ENCODE measurements at places on chromosomes 12 and 14.

GRCh38 chr12:21825886-21826617 lies 51.5 kb upstream of the KCNJ8 start:
- DNase-seq: no peak

DNA sequence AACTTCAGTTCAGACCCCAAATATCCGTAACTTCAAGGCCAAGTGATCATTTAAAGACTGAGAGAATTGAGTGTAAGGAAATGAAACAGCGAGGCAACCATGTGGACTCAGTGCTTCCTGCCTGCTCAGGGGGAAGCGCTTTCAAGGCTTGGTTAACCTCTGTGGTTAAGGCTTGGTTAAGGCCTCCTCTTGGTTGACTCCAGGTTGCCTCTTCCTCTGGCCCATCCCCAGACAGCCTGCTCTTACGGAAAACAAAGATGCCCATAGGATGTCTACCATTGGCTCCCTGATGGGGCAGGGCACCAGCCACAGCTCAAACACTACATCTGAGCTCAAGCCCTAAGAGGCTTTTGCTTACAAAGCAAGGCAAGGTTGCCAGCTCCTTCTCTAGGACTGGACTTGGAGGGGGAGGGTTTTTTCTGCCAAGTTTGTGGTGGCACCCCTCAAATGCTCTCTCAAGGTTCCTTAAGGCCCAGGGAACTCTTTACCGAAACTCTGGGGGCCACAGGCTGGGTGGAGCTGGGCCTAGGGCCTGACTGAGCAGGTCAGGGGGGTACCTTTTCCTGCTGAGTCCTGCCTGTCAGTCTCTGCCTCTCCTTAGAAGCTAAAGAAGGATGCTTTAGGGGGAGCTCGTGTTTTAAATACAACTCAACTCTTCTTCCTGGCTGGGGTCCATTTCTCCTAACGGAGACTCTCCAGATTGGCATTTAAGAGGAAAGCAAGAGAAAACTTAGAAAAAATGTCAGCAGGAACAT lies 13.7 kb downstream of the COL2A1 start:
- DNase-seq: peak; percentile 57

DNA sequence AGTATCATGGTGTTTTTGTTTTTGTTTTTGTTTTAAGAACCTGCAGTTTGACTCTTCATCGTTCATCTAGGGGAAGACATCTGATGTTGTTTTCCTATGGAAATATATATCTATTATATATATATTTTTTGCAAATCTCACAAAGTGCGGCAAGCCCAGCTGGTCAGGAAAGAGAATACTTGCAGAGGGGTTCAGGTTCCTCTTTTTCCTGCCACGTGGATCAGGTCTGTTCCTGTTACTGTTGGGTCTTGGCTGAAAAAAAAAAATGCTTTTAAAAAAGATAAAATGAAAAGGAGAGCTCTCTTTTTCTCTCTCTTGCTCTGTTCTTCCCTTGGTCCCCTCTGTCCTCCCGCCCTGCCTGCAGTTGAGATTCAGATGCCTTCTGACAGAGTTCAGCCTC lies 179.4 kb upstream of the BCL2L14 start:
- no peak for DNase-seq

GRCh38 chr14:65502676-65503124 lies 90.2 kb downstream of the FUT8 start:
- no peak for DNase-seq

- DNase-seq: no peak
Measured at GRCh38 chr12:30754383-30754749, 385 bp downstream of the CAPRIN2 start.

DNA sequence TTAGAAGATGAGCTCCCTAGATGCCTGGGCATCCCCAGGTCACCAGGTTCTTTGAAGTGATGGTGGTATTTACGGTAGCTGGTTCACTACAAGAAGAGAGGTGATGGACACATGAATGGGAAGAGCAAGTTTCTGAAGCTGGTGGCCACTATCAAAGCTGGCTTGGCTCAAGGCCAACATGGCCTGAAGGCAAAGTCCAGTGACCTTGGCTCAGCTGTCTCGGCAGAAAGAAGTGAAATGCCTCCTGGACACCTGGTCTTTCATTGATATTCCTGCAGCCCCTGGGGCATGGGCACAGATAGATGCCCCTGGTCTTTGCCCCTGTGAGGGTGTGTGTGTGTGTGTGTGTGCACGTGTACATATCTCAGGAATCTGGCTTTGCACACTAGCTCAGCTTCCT lies 441.8 kb upstream of the TMPO start:
- DNase-seq: no peak

DNA sequence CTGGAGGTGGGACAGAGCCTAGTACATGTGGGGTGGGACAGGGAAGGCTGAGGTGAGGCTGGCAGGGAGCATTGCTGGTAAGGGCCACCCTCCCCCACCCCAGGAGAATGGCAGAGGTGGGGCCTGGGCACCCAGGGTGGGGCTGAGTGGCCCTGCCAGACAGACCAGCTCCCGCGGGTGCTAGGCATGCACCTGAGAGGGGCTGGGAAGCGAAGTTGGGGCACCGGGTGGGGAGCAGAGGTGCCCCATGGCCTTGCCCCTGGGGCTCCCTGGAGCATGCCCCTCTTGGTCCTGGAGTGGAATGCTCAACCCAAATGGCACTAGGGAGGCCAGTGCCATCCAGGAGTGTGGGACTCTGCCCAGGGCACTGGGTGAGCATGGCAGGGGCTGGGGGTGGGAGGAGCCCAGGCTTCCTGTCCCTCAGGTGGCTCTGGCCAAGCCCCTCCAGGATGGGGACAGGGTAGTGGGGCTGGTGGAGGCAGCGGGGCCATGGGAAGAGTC lies 1.3 kb downstream of the TNFAIP2 start:
- no peak for DNase-seq

- no peak for DNase-seq
Measured at GRCh38 chr14:101783260-101784016, 21.9 kb downstream of the PPP2R5C start.

- no peak for DNase-seq
Measured at GRCh38 chr14:94460631-94461416, 8.2 kb upstream of the SERPINA11 start.

GRCh38 chr14:101588286-101588975 lies 27.1 kb downstream of the DIO3 start:
- no peak for DNase-seq

- no peak for DNase-seq
Measured at GRCh38 chr12:68162374-68162773, 2.8 kb upstream of the IFNG start.

GRCh38 chr12:55008944-55009585 lies 10.7 kb upstream of the NEUROD4 start:
- no peak for DNase-seq

DNA sequence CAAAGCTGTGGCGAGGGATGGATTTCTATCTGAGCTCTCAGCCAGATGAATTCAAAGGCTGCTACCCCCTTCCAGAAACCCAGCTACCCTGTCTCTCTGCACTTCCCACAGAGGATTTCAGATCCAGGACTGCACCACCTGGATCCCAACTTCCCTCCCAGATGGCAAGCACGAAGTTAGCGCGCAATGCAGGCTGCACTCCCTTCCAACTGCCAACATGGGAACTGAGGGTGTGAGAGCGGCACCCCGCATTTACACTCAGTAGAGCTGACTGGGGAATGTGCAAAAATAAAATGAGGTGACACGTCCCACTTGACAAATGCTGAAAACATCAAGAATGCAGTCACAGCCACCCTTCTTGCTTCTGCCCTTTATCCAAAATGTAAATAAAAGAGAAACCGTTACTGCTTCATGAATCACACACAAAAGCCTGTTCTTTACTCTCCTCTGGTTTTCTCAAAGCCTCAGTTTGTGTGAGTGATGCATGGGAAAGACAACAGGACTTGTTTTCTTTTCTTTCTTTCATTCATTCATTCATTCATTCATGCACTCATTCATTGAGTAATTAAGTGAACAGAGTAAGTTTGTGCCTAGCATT lies 85.7 kb downstream of the ITPK1 start:
- no peak for DNase-seq

DNA sequence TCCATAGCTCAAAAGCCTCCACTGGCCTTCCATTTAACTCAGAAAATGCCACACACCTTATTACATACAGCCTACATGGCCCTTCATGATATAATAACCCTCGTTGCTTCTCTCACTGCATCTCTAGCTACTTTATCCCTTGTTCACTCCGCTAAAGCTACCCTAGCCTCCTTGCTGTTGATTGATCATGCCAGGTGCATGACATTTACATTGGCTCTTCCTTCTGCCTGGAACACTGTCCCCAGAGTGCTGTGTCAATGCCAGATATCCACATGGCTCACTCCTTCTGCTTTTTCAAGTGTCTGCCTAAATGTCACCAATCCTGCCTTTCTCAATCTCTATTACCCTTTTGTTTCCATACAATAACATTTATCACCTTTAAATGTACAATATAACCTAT lies 58.3 kb downstream of the CAND1 start:
- no peak for DNase-seq

GRCh38 chr12:128938886-128939285 lies 85.6 kb downstream of the GLT1D1 start:
- DNase-seq: no peak

GRCh38 chr14:99579903-99580571 lies 24.0 kb downstream of the CCDC85C start:
- no peak for DNase-seq

GRCh38 chr12:72269491-72269890 lies 2.7 kb upstream of the TRHDE start:
- no peak for DNase-seq

DNA sequence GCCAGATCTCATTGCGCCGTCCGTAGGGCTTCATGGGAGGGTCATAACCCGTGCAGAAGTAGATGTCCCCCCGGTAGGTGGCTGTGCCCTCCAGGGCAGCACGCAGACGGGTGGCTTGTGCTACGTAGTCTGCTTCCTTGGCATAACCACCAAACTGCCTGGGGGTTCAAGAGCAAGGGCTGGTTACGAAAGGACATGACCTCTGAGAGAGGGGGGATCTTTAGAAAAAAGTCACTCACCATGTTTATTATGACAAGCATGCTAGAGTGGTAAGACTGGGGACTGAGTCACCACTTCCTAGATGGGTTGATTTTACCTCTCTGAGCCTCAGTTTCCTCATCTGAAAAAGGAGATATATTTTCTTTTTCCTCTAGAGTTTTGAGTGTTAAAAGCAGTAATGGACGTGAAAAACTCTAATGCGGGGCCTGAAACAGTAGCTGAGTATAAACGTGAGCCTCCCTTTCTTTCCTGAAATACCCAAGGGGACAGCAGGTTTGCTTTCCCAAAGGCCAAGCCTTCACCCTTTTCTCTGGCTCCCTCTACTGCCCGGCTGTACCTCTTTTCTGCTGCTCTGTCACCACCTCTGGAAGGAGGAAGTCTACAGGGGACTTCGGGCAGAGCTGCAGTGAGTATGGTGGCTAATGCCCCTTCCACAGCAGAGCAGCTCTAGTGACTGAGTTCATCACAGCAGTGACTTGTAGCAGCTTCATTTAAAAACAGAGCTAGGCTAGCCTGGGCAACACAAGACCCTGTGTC lies 23.5 kb upstream of the GPRC5D start:
- DNase-seq: no peak

DNA sequence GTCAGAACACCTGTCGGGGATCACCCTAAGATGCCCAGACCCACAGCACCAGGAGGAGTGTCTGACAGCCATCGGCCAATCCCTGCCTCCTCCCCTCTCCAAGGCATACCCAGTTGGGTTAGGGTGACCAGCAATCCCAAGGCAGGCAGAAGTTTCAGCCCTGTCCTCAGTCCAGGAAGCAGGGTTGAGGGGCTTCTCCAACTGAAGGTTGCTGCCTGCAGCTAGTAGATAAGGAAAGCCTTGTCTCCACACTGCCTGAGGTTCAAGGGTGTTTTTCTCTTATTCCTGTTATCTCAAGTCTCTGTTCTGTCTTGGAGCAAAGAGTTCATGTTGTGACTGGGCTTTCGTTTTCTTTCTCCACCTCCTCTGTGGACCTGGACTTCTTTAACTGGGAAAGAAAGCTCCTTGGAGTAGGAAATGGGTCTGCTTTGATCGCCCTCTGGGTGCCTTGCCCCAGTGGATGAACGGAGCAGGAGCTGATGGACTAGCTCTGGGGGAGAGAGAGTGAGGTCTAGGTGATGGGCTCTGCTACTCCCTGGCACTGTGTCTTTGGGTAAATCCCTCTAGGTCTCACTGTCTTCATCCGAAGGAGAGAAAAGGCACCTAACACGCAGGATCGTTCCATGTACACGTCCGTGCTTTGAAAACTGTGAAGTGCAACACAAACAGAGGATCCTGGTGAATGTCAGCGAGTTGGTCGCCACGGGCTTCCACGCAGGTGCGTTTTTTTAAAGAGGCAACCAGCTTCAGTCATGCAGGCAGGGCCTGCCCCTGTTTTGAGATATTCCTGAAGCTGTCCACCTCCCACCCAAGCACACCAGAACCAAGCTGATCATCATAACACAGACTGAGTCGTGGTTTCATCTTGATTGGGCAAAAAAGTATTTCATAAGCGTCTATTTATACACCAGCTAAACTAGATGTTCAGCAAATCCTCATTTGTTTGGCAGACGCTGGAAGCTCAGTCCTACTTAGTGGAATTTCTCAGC lies 52.5 kb upstream of the FOXN3 start:
- no peak for DNase-seq

- DNase-seq: no peak
Measured at GRCh38 chr12:63319386-63319785, 168.4 kb upstream of the AVPR1A start.

DNA sequence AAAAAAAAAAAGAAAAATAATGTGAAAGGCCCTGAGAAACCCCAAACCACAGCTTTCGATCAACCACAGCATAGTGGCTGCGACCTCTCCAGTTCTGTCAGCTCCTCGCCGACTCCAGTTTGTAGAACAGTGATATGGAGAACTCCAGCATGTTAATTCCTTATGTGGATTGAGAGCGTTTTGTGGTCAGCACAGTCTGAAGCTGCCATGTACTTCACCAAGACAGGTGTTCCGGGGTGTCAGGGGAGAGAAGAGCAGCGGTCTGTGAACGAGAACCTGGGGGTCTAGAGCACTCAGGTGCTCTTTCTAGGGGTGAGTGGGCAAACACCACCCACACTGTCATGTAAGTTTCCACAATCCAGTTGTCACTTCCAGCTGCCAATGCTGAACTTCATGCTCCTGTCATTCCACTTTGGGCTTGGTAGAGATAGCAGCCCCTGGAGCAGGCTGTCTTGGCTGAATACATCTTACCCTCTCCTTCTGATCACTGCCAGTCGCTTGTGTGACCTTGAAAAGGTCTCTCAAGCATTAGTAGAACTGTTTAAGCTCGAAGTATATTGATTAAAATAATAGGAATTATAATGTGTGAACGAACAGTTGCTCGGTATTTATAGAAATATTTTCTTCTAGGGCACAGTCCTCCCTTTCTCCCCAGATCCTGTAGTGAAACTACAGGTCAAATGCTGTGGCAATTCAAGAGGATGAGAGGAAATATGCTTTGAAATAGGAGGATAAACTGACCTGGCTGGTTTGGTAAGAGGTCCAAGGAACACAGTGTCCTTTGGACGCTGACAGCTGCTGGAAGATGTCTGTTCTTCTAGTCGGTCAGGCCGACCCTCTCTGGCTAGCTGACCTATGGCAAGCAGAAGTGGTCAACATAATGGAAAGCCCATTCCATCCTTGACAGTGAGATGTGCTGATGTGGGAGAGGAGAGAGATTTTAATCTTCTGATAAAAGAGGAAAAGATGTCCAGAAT lies 15.7 kb upstream of the MAX start:
- no peak for DNase-seq

DNA sequence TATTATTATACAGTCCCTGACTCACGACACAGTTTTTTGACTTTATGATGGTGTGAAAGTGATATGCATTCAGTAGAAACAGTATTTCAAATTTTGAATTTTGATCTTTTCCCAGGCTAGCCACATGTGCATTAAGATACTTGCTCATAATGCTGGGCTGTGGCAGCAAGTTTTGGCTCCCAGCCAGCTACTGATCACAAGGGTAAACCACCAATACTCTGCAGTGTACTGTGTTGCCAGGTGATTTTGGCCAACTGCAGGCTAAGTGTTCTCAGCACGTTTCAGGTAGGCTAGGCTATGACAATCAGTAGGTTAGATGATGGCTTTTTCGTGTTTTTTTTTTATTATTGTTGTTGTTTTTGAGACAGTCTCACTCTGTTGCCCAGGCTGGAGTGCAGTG lies 69.4 kb upstream of the ACTN1 start:
- no peak for DNase-seq
